Activated CD8-positive, alpha-beta T cell treated with anti-CD3 and anti-CD28 coated beads, Interleukin-2, amount 10 ng/mL, durations not matched to agents 7 days and 5 days (primary cell): ENCODE measurements at places on chromosomes 6 and 20. TPM values are rescaled to one million over a fixed set of nuclear protein-coding genes. Genes with fewer than 3 reads are reported as not detected.
A peak's percentile ranks its signal among the peaks of the same experiment; 100 is the strongest.

The TSPO2 gene
- total RNA-seq: not detected

The MCCD1 gene
- not detected for total RNA-seq

DNA sequence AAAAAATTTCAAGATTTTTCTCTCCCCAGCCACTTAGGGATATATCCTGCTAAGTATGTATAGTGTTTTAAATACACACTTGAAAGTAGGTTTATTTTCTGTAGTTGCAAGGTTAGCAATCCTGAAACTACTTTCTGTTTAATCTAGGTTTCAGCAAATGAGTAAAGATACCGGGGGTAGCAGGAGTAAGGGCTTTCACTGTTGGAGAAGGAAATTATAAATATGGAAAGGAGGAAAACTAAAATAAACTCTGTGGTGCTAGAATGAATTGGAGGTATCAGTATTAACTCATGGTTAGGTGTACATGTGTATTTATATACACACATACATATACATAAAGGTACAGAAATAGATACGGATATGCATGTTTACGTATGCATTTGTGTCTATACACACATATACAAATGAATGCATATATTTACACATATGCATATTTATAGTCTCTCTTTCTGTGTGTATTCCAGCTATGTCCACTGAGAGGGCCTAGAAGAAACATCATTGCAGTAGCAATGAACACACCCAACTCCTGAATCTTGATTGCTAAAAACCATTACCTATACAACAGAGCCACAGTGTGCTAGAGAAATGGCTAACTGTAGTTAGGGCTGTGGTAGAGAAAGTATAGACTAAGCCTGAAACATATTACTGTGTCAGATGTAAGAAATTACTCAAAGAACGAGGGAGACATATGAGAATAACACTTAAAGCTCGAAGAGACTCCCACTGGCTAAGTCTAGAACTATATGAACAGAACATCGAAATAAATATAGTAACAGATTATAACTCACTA lies 95.9 kb upstream of the EMILIN3 start:
- no peak for DNase-seq
- no peak overlapping the region for H3K4me3 ChIP-seq
- peaks cover 33% of the 10 kb centered on the region for H3K36me3 ChIP-seq
- H3K27me3 ChIP-seq: no peaks in the 10 kb centered on the region
- no peaks in the 10 kb centered on the region for H3K4me1 ChIP-seq

GRCh38 chr20:43584448-43585136 lies 6.1 kb upstream of the IFT52 start:
- no peak for DNase-seq
- H3K4me3 ChIP-seq: no peak overlapping the region
- H3K27me3 ChIP-seq: peaks cover 2% of the 10 kb centered on the region
- H3K4me1 ChIP-seq: peaks cover 6% of the 10 kb centered on the region
- no peak overlapping the region for H3K27ac ChIP-seq

- H3K4me3 ChIP-seq: peak overlapping the region; percentile 28
- H3K27me3 ChIP-seq: peaks cover 67% of the 10 kb centered on the region
- H3K36me3 ChIP-seq: no peaks in the 10 kb centered on the region
- peaks cover 23% of the 10 kb centered on the region for H3K4me1 ChIP-seq
- no peak overlapping the region for H3K27ac ChIP-seq
- DNase-seq: no peak
These were observed 984 bp downstream of the TFAP2C start for GRCh38 chr20:56630086-56630493.

GRCh38 chr6:34383161-34383631 lies 9.3 kb downstream of the NUDT3 start:
- peaks cover 6% of the 10 kb centered on the region for H3K36me3 ChIP-seq
- no peak overlapping the region for H3K27ac ChIP-seq
- H3K27me3 ChIP-seq: no peaks in the 10 kb centered on the region

- no peaks in the 10 kb centered on the region for H3K4me1 ChIP-seq
- no peak overlapping the region for H3K27ac ChIP-seq
- H3K27me3 ChIP-seq: no peaks in the 10 kb centered on the region
These were observed 435.5 kb upstream of the PLCB4 start for GRCh38 chr20:8633366-8633765.

DNA sequence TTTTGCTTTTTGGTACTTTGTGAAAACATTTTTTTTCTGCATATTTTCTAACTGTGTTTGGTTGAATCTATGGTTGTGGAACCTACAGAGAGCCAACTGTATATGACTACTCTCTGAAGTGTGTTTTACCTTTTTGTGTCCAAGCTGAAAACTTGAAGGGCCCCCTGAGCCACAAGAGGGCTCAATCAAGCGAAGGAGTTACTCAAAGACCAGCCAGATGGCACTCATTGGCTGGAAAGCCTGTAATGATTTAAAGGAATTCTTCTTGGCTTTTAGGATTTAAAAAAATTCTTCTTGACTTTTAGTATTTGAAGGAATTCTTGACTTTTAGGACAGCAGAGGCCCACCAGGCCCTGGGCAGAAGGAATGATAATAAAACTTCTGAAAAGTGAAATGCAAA lies 27.0 kb upstream of the ECI2 start:
- no peak overlapping the region for H3K27ac ChIP-seq
- H3K4me3 ChIP-seq: no peak overlapping the region
- no peaks in the 10 kb centered on the region for H3K36me3 ChIP-seq
- no peak for DNase-seq
- H3K27me3 ChIP-seq: peaks cover 5% of the 10 kb centered on the region
